Adrenal gland (tissue), 19 donors: ENCODE measurements at places on chromosomes 6 and 20. TPM values are rescaled to one million over a fixed set of nuclear protein-coding genes. Genes with fewer than 3 reads are reported as not detected.

The FAM83C gene
- 0.03 TPM for polyA plus RNA-seq

DNA sequence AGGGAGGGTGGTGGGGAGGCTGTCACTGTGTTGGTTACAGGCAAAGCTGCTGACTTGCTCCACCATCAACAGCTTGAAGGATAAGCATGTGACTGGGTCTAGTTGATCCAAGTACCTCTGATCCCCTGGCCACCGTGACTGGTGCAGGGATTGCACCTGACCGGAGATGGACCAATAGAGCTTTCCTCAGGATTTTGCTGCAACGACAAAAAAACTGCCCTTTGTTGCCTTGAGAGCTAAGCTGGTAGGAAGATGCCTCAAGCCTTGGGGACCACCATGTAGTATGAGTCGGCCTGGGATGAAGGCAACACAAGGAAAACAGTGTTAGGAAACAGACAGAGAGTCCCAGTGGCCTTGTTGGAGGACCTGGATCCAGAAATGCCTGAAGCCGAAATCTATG is 1.8 kb downstream of the OCSTAMP start:
- H3K4me1 ChIP-seq: peaks cover 5% of the 10 kb centered on the region
- H3K27ac ChIP-seq: no peak overlapping the region
- no peak for DNase-seq
- no peaks in the 10 kb centered on the region for H3K36me3 ChIP-seq

DNA sequence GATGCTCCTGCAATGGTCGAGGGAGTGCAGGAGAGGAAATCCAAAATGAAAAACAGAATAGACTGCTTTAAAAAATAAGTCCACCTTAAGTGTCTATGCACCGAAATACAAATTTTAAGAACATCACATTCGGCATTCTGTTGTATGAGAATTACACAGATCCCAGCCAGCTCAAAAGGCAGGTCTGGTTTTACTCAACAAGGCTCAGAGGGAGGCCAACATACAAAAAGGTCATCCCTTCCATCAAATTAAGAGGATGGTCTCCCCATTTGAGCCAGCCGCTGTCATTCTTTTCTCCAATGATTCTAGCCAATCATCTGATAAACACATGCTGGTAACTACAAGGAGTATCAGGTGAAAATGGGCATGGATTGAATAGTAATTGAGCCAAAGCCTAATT is 7.9 kb downstream of the ATXN1 start:
- H3K27ac ChIP-seq: no peak overlapping the region
- H3K4me3 ChIP-seq: no peak overlapping the region
- no peaks in the 10 kb centered on the region for H3K36me3 ChIP-seq
- no peak for DNase-seq
- H3K4me1 ChIP-seq: peaks cover 45% of the 10 kb centered on the region
- H3K27me3 ChIP-seq: no peaks in the 10 kb centered on the region

The SLC17A4 gene
- polyA plus RNA-seq: 0.04 TPM

- no peak overlapping the region for H3K4me3 ChIP-seq
- no peak for DNase-seq
- H3K4me1 ChIP-seq: no peaks in the 10 kb centered on the region
- no peaks in the 10 kb centered on the region for H3K36me3 ChIP-seq
Measured at GRCh38 chr6:29419516-29419915, 4.8 kb downstream of the OR12D1 start.

DNA sequence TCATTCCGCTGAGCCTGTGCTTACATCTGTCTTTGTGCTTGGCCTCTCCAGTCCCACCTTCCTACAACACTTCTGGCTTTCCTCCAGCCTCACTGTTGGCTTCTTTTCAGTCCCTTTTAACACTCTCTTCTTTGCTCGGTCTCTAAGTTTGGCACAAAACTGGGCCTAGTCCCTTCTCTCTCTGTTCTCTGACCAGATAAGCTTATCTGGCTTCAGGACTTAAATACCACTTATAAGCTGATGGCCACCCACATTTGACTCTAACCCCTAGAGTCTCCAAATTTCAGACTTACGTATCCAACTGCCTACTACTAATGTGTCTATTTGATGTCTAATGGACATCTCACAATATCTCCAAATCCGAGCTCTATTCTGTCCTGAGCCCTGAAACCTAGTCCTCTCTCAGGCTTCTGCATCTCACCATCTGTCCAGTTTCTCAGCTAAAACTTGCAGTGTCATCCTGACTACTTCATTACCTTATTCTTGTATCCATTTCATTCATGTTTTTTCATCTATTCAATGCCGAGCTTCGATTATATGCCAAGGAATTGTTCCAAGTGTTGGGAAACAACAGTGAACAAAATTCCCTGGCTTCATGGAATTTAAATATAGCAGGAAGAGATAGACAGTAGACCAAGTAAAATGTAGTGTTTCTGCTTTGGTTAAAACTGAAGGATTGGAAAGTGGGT is 40.1 kb downstream of the TBPL1 start:
- H3K4me3 ChIP-seq: no peak overlapping the region
- no peaks in the 10 kb centered on the region for H3K27me3 ChIP-seq
- H3K4me1 ChIP-seq: no peaks in the 10 kb centered on the region
- H3K36me3 ChIP-seq: no peaks in the 10 kb centered on the region

GRCh38 chr6:5657684-5658430 is 348.9 kb downstream of the NRN1 start:
- no peaks in the 10 kb centered on the region for H3K4me1 ChIP-seq
- H3K27ac ChIP-seq: peak overlapping the region; percentile 67
- no peaks in the 10 kb centered on the region for H3K36me3 ChIP-seq
- DNase-seq: peak; percentile 9

The C6orf15 gene
- not detected for polyA plus RNA-seq

The TSHZ2 gene
- polyA plus RNA-seq: 49.8 TPM

The MDN1 gene
- 74.1 TPM for polyA plus RNA-seq

DNA sequence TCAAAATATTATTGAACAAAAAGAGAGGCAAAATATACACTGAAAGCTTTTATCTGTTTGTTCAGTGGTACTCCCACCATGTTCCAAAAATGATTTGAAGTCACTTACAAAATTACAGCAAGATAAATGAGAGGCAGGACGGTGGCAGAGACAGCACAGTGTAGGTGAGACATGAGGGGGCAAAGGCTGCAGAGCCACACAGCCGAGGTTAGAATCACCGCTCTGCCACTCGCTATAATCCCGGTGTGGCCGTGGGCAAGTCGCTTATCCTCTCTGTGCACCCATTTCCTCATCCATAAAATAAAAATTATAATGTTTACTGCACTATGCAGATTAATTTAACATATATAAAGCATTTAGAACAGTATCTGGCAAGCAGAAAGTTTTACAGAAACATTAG is 140.1 kb upstream of the BEND6 start:
- H3K27ac ChIP-seq: no peak overlapping the region
- no peak overlapping the region for H3K4me3 ChIP-seq
- no peaks in the 10 kb centered on the region for H3K27me3 ChIP-seq

DNA sequence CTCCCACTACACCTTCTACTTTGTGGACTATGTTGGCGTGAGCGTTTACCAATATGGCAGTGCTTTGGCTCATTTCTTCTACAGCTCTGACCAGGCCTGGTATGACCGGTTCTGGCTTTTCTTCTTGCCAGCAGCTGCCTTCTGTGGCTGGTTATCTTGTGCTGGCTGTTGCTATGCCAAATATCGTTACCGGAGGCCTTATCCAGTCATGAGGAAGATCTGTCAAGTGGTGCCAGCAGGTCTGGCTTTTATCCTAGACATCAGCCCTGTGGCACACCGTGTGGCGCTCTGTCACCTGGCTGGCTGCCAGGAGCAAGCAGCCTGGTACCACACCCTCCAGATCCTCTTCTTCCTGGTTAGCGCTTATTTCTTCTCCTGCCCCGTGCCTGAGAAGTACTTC is 16.5 kb upstream of the EFHC1 start:
- no peak overlapping the region for H3K27ac ChIP-seq
- no peaks in the 10 kb centered on the region for H3K4me1 ChIP-seq
- no peaks in the 10 kb centered on the region for H3K36me3 ChIP-seq
- no peak overlapping the region for H3K4me3 ChIP-seq
- DNase-seq: peak; percentile 37
- no peaks in the 10 kb centered on the region for H3K27me3 ChIP-seq

The WFDC12 gene
- polyA plus RNA-seq: not detected

GRCh38 chr6:15476631-15477380 is 186.0 kb downstream of the DTNBP1 start:
- H3K4me3 ChIP-seq: no peak overlapping the region
- DNase-seq: no peak
- no peaks in the 10 kb centered on the region for H3K36me3 ChIP-seq

GRCh38 chr6:150418827-150419594 is 50.2 kb downstream of the IYD start:
- no peaks in the 10 kb centered on the region for H3K27me3 ChIP-seq
- H3K27ac ChIP-seq: no peak overlapping the region
- peak; percentile 79 for DNase-seq
- H3K36me3 ChIP-seq: no peaks in the 10 kb centered on the region
- peak overlapping the region; percentile 42 for H3K4me3 ChIP-seq

DNA sequence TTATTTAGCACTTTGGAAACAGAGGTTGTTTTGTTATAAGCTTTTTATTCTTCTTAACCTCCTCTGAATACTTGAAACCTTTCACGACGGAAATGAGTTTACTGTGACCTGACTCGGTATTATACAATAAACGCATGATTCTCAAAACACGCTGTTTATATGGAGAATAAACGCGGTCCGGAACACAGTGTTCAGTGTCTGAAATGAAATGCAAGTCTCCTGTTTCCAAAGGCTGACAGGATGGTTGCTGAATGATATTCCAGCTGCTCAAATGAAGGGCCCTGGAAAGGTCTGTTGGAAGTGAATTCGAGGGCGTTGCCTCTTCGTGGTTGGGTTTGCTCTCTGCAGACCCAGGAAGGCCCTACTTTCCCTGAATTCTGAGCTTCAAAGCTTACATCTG is 83.4 kb downstream of the RSPH3 start:
- no peak overlapping the region for H3K4me3 ChIP-seq
- H3K4me1 ChIP-seq: no peaks in the 10 kb centered on the region

The MUC21 gene
- 0.16 TPM for polyA plus RNA-seq

GRCh38 chr6:95593025-95593424 is 15.7 kb downstream of the MANEA start:
- no peak for DNase-seq
- H3K27ac ChIP-seq: no peak overlapping the region
- no peaks in the 10 kb centered on the region for H3K36me3 ChIP-seq
- no peak overlapping the region for H3K4me3 ChIP-seq
- peaks cover 6% of the 10 kb centered on the region for H3K4me1 ChIP-seq

The OOEP gene
- 0.26 TPM for polyA plus RNA-seq

DNA sequence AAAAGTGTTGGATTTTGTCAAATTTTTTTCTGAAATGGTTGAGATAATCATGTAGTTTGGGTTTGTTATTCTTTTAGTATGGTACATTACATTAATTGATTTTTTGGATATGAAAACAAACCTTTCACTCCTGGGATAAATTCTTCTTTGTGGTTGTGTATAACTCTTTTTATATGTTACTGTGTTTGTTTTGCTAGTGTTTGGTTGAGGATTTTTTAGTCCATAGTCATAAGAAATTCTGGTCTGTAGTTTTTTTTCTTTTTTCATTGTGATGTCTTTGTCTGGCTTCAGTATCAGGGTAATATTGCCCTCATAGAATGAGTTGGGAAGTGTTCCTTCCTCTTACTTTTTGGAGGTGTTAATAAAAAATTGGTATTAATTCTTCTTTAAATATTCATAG is 122.2 kb upstream of the ATXN1 start:
- no peak overlapping the region for H3K27ac ChIP-seq
- H3K36me3 ChIP-seq: no peaks in the 10 kb centered on the region
- no peak for DNase-seq
- H3K27me3 ChIP-seq: no peaks in the 10 kb centered on the region

GRCh38 chr6:169253337-169254238 is at the start of gene THBS2:
TSS of gene THBS2 (minus strand) at chr6:169253846. CDS start at chr6:169250784, 3,062 bp downstream.
- peak within 1 kb of the TSS; percentile 62 for H3K27ac ChIP-seq
- DNase-seq: no peak
- no peaks in the 10 kb centered on the region for H3K4me1 ChIP-seq
- peaks cover 4% of the 10 kb centered on the region for H3K27me3 ChIP-seq
- no peaks in the 10 kb centered on the region for H3K36me3 ChIP-seq

GRCh38 chr6:49782725-49783124 is 4.4 kb downstream of the PGK2 start:
- DNase-seq: no peak
- no peaks in the 10 kb centered on the region for H3K27me3 ChIP-seq
- no peak overlapping the region for H3K27ac ChIP-seq

The FAM162B gene
- 12.5 TPM for polyA plus RNA-seq

The SMPD2 gene
- polyA plus RNA-seq: 6.6 TPM

- no peaks in the 10 kb centered on the region for H3K27me3 ChIP-seq
- no peaks in the 10 kb centered on the region for H3K4me1 ChIP-seq
- H3K27ac ChIP-seq: no peak overlapping the region
- no peak overlapping the region for H3K4me3 ChIP-seq
- H3K36me3 ChIP-seq: no peaks in the 10 kb centered on the region
Measured at GRCh38 chr20:23534801-23535593, 33.3 kb downstream of the CST9L start.

GRCh38 chr6:160810238-160810637 is 108.2 kb downstream of the PLG start:
- H3K4me3 ChIP-seq: no peak overlapping the region
- DNase-seq: no peak
- H3K36me3 ChIP-seq: no peaks in the 10 kb centered on the region
- H3K4me1 ChIP-seq: no peaks in the 10 kb centered on the region
- no peaks in the 10 kb centered on the region for H3K27me3 ChIP-seq

DNA sequence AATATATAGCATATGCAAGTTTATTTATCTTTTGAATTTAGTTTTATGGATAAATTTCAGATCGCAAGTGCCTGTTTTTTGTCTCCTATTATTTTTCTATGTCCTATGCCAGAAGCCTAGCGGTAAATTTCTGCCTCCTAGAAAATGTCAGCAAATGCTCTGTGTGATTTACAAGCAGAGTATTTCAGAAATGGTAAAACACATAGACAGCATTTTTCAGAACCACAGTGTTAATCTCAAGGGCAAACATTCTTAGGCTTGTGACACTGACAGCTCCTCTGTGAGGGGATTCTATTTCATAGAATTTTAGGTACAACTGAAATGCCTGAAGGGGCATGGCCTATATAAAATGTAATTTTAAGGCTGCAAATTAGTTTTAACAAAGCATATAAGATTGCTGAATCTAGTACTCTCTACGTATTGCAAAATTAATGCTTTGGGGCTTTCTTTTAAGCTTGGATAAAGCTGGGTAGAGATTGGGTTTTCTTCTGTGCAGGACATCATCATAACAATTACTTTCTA is 89.9 kb upstream of the PTCHD4 start:
- no peaks in the 10 kb centered on the region for H3K4me1 ChIP-seq
- H3K36me3 ChIP-seq: no peaks in the 10 kb centered on the region
- no peak for DNase-seq
- H3K27ac ChIP-seq: no peak overlapping the region

The RAMACL gene
- polyA plus RNA-seq: 0.20 TPM

The SIRPD gene
- polyA plus RNA-seq: not detected
